ENCODE measurements at places on chromosomes 6 and 20.

- DNase-seq = no peak
Measured at GRCh38 chr6:31094389-31094881, 17.9 kb downstream of the C6orf15 start.

DNA sequence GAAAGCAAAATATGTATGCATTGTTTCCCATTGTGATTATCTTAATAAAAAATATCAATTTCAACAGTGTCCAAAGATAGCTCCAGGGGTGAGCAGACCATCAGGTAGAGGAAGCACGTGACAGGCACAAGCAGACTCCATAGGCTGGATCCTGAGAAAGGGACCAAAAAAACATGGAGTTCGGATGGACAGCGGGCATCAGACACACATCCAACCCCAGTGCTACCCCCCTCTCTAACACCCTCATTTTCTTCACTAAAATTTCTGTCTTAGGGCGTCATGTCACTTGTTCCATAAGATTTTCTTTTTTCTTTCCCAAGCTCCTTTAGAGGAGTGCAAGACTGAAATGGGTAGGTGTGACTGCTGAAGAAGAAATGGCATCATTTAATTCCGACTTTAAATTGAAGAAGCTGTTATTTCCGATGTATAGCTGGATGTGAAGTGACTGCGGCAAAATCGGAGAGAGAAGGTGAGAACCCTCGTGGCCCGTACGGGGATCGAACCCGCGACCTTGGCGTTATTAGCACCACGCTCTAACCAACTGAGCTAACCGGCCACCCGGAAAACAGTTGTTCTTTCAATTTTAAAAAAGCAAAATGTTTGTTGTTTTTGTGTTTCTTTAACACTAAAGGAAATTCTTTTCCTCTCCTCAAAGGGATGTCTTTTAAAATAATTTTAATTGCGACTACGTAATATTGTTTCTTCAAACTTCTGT lies 10.3 kb upstream of the PRSS16 start:
- DNase-seq = no peak

DNA sequence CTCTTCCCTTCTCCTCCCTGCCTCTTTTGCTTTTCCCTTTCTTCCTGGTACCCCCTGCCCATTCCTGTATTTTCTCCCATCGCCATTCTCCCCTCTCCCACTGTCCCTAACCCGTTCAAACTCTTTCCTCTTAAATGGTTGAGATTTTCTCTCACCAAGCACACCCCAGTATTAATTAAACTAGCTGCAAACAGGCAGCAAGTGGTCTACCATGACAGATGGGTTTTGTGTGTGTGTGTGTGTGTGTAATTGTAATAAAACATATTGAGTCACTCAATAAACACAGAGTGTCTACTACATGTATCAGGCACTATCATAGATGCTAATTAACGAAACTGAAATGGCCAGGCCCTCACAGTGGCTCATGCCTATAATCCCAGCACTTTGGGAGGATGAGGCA lies 6.7 kb downstream of the RAET1E start:
- DNase-seq = no peak

DNA sequence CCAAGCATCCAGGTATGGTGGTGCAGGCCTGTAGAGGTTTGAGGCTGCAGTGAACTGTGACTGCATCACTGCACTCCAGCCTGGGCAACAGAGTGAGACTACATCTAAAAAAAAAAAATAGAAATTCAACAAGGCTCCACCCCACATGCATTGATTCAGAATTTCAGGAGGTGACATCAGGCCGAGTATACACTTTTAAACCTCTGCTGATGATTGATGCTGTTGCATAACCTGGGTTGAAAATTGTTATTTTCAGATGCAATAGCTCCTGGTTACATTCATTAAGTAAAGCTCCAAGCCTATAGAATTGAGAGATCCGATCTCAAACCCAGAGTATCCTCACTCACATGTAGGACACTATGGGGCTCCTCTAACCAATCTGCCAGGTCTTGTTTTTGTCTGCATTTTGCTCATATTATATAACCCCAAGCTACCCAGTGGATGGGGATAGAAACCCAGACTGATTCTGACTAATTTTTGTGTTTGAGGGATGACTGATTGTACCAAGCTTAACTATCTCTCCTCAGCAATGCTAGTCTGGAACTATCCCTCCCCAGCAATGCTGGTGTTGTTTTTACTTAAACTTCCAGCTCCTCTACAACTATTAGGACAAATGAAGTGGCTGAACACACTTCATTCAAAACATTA lies 123.5 kb upstream of the PREP start:
- DNase-seq = no peak

DNA sequence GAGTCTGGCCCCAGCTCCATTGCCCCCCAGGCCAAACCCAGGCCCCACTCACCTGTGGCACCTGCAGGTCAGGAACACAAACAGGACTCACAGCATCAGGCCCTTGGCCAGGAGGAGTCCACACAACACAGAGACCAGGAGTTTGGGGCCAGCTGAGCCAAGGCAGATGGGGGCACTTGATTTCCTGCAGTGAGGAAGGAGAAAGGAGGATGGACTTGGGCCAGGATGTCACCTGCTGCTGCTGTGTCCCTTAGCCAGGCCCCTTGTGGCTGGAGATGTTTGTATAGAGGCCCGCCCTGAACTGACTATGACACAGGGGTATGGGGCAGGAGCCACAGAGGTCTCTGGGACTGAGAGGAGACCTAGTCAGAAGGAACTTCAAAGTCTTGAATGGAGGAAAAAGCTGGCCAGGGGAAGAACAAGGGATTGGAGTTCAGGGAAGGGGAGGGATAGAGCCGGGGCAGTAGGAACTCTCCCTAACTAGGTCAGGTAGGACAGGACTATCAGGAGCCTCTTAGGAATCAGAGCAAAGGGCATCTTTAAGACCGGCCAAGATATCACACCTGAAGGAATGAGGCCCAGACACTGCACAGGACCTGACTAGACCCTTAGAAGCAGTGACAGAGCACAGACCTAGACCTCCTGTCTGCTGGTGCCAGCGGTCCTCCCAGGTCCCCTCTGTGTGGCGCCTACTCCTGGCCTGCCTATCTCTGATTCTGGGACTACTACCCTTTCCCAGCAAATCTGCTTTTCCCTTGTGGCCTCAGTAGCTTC lies 8.8 kb upstream of the TREML2 start:
- DNase-seq = no peak

DNA sequence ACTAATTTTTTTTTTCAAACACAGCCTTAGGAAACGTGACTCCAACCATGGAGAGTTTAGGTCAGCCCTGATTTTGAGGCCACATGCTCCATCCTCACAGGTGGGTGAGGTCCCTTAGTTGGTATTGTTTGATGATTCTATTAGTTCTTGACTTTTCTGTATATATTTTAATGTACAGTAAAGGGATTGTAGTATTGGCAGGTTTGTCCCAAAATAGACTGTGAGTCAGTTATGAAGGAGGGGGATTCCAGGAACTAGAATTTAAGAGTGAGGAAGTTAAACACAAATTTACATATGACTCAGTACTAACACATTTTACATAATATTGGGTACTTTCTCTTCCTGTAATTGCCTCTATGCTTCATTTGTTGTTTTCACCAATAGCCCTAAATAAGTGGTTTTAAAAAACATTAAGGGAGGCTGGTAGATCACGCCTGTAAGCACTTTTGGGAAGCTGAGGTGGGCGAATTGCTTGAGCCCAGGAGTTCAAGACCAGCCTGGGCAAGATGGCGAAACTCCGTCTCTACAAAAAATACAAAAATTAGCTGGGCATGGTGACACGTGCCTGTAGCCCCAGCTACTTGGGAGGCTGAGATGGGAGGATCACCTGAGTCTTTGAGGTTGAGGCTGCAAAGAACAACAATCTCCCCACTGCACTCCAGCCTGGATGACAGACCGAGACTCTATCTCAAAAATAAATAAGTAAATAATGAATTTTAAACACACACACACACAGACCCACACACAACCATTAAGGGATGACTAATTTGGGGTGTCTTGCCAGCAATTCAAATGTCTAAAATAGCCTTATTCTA lies 81.8 kb downstream of the SGK1 start:
- DNase-seq = no peak

DNA sequence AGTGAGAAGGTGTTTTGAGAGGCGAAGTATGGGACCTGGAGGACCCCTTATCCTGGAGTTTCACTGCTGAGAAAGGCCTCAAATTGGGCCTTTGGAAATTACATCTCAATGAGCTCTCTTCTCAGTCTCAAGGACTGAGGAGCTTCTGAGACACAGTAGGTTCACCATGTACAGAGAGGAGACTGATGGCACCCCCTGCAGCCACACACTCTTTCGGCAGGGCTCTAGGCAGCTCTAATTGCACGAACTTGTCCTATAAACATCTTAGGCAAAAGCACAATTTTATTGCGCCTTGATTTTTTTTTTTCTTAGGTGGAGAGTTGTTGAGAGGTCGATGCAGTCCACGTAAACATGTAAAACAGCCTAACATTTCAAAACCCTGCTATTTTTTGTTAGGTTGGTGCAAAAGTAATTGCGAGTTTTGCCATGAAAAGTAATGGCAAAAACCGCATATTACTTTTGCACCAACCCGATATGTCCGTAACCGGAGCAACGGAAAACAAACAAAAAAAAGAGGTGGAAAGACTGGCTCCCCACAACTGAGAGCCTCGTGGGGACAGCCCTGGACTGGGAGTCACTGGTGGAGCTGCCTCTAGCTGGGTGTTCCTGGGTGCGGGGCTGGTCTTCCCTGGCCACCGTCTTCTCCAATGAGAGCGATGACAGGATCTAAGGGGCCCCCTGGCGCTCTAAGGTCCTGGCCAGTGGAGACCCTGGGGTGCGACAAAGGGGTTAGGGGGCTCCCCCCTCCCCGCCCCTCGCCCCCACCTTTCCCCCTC lies 84.0 kb upstream of the EYA2 start:
- peak; percentile 83 for DNase-seq

- no peak for DNase-seq
Measured at GRCh38 chr20:46178891-46179290, 60.8 kb downstream of the CD40 start.
